Mucosa of descending colon (tissue), 3 donors: ENCODE measurements at places on chromosomes 6 and 20. TPM values are rescaled to one million over a fixed set of nuclear protein-coding genes. Genes with fewer than 3 reads are reported as not detected.

ZNF512B gene
- 14.7 TPM for total RNA-seq

GTSF1L gene
- not detected for total RNA-seq

CRISP2 gene
- total RNA-seq, result not detected

MYL9 gene
- 74.3 TPM for total RNA-seq

TSPYL4 gene
- total RNA-seq, result 16.8 TPM

SLC13A3 gene
- not detected for total RNA-seq
